AG04449 (cell line): ENCODE measurements at places on chromosomes 6 and 20.

DNA sequence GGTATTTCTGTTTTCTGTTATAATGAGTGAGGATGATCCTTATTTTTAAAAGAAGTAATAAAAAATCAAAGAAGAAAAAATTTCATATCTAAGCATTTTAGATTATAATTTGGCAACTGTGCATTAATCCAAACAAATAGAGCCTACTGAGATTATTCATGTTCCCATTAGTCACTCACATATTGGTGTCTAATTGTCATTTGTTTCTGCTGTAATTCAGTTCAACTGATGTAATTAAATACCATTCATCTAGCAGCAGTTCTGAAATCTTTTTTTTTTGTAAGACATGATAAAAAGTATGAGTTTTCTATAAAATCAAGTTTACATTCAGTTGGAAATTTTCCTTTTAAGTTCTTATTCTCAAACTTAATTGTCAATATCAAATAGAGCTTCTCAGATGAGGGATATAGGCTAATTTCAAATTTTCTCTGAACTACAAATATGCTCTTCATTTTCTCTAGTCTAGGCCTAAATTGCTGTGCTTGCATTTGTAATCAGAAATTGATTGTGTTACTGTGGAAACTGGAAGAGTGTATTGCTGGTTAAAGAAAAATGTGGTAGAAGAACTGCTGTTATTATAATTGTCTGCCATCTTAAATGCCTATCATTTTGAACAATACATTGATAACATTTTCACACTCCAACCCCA lies 23.6 kb downstream of the PACRG start:
- no peak for DNase-seq

DNA sequence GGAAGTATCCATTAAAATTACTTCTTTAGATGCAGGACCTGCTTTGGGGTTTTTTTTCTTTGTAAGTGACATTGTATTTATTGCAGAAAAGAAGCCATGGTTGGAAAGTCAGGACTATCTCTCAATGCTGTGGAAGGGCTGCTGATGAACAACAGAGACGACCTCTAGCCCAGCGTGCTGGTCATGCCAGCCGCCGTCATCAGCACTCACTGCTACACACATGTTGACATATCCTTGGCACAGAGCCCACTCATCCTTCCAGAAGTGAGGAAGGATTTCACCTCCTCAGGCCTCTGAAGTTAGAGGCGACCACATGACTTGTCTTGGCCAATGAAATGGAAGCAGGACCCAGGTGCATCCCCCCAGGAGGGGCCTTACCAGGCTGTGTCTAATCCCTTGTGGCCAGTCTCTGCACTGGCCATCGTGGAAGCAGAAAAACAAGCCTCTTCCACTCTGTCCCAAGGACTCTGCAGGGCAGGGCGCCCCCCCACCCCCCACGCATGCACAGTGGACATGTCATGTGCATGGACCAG lies 343.5 kb downstream of the TAF4 start:
- DNase-seq, result no peak

DNA sequence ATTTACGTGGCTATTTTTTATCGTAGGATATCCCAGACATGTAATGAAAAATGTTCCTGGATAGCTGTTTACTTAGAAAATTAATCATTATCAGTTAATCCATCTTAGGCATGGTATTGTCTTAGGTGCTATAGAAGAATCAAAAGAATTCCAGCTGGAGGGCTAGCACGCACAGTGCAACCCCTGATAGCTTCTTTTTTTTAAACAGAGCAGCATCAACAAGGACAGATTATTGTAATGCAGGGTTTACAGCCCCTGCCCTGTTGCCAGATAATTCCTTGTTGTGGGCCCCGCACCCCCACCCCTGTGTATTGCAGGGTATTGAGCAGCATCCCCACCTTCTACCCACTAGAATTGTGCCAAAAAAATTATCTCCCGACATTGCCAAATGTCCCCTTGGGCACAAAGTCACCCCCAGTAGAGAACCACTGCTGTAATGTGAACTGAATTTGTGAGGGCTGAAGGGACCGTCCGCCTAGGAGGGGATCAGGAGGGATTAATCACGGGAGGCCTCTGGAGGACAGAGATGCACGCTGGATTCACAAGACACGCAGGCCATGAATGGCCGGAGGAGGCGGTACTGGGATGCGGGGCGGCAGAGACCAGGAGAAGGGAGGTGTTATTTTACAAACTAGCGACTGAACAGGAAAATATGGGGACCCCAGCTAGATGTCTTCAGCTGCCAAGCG lies 174.6 kb downstream of the ZDHHC14 start:
- no peak for DNase-seq

GRCh38 chr6:39171489-39172376 lies 56.7 kb upstream of the SAYSD1 start:
- no peak for DNase-seq

DNA sequence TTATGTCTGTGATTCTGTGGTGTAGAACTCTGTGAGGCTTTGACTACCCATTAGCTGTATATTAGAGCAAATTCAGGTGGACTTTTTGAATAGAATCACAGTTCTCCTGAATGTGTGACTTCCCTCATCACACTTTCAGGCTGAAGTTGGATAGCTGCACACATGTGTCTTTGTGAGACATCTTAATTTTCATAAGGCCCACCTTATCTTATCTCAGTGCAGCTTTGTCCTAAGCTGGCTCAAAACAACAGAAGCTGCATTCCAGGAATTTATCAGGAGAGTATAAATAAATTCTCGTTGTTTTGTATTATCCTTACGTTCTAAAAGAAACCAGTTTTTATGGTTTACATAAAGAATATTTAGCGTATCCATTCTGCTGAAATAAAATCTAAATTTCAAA lies 26.2 kb upstream of the SLC35D3 start:
- no peak for DNase-seq

DNA sequence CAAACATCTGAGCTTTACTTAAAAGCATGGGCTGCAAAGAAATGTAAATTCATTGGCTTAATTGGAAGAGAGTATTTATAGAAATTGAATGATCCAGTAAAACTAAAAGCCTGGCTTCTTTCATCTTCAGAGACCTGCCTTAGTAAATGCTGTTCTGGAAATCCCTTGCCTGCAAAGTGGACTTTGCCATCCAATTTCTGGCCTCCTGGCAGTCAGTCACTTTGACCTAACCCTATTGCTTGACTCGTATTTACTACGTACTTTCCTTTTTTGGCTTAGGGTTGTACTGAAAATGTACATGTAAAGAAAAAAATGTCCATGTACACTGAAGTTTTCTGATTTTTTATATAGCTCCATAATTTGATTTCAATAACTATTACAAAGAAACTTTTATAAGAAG lies 47.1 kb downstream of the E2F3 start:
- DNase-seq, result no peak

DNA sequence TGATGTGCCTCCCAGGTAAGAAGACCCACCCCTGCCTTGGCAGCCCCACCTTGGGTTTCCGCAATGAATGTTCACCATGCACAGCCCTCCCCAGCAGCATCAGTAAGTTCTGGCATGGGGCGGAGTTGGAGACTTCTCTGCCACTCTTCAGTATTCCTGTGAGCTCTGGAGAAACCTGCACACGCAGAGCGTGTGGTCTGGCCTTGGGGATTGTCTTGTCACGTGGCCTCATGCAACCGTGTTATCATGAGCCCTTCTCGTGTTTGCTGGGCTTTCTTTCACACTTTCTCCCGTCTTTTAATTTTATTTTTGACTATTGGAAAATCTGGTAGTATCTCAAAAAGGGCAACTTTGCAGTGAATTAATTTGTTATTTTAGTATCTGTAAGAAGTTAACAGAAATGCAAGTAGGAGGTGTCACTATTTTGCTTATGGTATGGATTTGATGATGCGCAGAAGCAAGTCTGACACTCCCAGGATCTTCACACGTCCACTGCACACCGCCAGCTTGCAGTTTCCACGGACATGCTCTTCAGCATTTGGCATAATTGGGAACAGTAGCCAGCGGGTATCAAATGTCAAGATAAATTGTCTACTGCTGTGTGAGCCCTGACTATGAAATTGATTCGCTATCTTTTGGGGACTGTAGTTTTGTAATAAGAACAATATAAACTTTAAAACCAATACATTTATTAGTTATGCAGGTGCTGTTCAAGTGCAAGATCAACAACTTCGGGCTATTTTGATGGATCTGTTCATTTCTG lies 463.5 kb downstream of the QKI start:
- no peak for DNase-seq

DNA sequence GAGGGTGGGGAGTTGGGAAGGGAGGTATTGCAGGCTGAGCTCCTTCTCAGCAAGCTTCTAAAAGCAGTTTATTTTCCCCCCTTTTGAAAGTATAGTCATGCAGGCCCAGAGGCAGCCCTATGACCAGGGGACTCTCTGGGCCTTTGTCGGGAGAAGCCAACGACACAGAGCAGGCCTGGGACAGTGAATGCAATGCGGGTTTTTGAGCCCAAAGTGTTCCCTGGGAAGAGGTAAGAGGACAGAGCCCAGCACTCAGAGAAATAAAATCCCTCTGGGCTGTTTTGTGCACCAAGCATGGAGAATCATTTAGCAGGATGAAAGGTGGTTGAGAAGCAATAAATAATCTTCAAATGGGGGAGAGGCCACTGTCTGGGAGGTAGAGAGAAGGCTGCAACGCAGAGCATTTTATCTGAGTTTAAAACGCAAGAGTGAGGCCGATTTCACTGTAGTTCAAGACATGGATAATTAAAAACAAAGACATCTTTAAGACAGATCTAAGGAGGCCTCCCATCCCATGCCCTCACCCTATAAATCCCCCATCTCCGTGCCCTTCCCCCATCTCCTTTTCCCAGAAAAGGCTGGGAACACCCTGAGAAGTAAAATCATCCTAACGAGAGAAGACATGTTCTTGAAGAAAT lies 237.5 kb downstream of the CDC5L start:
- DNase-seq, result no peak

GRCh38 chr20:58921564-58921963 lies 59.5 kb upstream of the NELFCD start:
- DNase-seq, result no peak

- DNase-seq, result no peak
Measured at GRCh38 chr6:108638993-108639392, 78.3 kb downstream of the FOXO3 start.

DNA sequence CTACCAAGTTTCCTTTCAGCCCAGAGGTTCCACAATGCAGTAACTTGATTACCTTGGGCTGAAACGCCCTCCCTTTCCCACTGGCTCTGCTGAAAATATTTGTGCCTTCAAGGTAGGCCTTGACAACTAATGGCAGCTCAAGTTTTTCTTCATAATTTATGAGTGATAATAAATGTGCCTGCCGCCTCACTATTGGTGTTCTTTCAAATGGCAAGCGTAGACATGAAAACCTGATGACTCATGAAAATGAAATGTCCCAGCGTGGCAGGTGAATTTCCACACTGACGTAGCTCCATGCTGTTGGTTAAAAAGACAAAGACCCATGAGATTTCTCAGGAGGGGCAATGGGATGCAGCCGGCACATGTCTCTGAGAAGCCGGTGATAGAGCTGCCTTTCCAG lies 107.2 kb upstream of the GGTLC1 start:
- no peak for DNase-seq

GRCh38 chr6:5946181-5946580 lies 60.5 kb downstream of the NRN1 start:
- no peak for DNase-seq

DNA sequence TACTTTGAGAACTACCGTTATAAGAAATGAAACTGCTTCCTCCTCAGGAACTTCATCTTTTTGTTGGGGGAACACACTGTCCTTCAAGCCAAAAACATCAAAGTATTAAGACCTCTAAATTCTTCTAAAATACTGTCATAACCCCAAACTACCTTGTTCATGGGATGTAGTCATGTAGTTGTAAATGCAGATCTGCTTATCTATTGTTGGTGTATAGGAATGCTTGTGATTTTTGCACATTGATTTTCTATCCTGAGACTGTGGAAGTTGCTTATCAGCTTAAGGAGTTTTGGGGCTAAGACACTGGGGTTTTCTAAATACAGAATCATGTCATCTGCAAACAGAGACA lies 282.9 kb upstream of the RUNX2 start:
- DNase-seq, result no peak

- no peak for DNase-seq
Measured at GRCh38 chr6:114375541-114376192, 32.8 kb upstream of the HS3ST5 start.

- DNase-seq, result no peak
Measured at GRCh38 chr6:7615611-7616383, 25.8 kb downstream of the SNRNP48 start.

DNA sequence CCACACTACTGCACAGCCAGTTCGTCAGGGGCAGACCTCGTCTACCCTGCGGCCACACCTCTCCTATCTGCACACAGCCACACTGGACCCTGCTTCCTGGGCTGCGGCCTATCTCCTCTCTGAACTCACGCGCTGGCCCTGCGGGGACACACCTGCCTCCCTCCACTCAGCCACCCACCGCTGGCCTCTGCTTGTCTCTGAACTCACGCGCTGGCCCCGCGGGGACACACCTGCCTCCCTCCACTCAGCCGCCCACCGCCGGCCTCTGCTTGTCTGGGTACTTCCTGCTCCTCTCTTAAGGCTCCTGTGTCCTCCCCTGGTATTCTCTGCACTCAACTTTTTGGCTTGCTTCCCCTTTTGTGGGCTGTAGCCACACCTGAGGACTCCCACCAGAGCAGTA lies 52.3 kb downstream of the HUS1B start:
- no peak for DNase-seq

DNA sequence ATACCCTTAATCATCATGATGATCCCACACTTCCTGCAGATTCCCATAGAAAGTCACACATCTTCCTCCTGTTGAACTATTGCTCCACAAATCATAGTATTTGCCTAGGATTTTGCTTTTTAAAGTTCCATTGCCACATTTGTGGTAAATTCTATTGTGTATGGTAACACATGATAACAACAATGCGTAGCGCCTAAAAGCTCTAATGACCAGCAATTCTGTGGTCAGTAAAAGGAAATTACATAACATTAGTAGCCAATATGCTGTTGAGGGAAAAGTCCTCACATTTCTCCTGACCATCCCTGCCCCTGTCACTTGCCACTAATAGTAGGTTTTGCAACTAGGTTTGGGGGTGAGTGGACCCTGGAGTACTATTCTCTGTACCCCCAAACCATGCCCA lies 31.8 kb upstream of the PDE7B start:
- no peak for DNase-seq

DNA sequence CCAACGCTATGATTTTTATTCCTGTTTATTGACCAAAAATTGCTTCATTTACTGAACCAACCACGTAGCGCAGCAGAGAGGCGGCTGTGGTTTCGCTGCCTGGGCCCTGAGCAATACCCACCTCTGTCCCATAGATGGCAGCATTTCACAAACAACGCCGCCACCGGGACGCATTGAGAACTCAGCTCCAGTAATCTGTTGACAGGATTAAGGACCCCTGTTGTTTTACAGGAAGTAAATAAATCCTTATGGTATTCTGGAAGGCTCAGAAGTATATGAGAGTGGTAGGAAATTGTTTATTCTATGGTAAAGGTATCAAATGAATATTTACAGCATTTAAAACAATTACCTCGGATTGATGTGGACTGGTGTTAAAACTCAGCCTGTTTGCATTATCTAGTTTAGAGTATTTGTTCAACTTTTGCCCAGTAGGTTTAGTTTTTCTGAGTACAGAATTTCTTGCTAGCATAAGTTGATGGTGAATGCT lies 547.9 kb upstream of the SLC35B3 start:
- DNase-seq, result no peak

GRCh38 chr20:35489717-35490116 lies 34.3 kb downstream of the CEP250 start:
- DNase-seq, result no peak
